ENCODE measurements at places on chromosomes 3 and 15.

GRCh38 chr15:40102897-40103858 lies 5.5 kb downstream of the BMF start:
- peak; percentile 92 for DNase-seq

DNA sequence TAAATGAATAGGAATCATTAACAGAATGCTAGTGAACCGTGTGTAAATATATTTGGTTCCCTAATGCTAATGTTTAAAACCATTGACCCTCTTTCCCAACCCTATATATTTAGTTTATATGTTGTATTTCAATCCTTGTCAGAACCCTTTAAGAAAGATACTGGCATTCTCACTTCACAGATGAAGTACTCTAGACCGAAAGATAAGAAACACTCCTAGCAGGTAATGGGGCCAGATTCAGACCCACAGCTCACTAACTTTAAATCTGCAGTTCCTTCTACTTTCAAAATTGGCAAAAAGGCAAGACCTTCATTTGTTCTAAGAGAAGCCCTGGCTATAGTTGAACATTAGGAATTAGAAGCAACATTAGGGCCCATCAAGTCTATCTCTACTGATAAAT lies 42.3 kb upstream of the TM4SF4 start:
- DNase-seq: no peak

DNA sequence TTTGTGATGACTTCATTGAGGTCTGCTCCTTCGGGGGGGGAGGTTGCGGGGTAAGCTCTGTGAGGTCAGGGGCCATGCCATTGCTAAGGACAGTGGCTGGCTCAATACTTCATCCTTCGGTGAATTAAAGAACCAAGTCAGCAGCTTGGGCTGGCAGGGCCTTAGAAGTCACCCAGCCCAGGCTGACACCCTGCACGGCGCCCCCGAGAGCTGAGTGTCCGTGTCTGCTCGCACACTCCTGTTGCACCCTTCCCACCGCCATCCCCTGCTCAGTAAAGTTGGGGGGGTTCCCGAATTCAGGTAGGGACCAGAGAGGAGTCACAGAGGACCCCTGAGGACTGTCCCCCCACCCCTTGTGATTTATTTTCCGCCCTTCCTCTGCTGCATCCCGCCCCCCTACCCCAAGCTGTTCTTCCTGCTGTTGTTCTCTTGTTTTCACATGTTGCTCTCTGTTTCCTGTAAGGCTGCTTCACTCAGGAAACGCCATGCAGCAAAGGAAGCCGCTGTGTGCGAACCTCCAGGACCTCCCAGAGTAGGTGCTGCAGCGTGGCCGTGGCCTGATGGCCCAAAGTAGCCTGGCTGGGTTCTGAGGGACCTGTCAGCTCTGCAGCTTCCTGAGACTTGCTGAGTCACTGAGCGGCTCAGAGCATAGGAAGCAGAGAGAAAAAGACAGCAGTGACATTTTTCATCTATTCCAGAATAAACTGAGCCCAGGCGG lies 14.4 kb downstream of the EFCC1 start:
- no peak for DNase-seq

DNA sequence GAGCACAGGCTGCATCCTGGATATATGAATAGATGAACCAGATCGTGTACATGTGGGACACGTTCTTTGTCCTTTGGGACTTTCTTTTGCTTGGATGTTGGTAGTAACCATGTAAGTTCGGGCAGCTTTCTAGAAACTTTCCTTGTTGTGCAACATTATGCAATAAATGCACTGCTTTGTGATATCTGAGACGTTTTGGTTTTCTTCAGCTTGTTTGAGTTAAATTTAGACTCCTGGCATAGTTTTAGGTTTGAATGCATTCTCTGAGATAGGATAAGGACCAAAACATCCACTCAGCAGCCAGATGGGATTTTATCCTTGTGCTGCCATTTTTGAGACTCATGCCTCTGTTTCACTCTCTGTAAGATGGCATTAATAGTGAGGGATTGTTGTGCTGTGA lies 158.9 kb downstream of the IGF1R start:
- DNase-seq: no peak

DNA sequence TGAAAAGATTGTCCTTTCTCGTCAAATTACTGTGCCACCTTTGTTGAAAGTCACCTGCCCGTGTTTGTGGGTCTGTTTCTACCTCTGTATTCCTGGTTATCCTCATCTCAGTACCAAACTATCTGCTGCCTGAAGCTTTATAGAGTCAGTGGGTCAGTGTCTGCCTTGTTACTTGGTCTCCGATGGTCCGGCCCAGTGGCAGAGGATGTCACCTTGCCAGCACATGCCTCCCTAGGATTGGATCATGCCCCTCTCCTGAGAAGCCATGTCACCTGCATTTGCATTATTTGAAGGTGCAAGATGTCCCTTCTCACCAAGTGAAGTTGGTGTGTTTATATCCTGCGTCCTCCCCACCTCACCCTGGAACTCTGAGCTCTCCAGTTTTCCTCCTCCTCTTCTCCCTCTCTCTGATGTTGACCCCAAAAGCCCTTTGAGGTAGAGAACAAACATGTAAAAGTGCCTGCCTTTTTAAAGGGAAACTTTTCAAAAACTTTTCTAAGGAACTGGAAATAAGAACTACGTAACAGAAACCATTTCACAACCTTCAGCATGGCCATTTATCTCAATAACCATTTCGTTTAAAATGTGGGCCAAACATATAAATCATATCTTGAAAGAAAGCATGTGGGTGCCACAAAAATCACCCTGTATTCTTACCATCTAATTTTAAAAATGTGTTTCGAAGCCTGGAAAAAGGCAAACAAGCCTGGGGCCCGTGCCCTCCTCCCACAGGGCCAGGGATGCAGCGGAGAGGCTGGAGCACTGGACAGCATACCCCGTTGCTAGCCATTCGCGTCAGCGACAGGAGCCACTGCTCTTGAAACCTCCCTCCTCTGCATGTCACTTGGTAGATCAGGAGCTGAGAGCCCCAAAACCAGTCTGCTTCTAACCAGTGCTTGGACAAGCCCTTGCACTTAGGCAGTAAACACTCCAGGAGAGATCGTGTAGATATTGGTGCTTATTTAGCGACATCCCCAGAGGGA lies 102.1 kb downstream of the VGLL4 start:
- DNase-seq: no peak

- DNase-seq: no peak
Measured at GRCh38 chr3:59286791-59287531, 237.1 kb upstream of the CFAP20DC start.

DNA sequence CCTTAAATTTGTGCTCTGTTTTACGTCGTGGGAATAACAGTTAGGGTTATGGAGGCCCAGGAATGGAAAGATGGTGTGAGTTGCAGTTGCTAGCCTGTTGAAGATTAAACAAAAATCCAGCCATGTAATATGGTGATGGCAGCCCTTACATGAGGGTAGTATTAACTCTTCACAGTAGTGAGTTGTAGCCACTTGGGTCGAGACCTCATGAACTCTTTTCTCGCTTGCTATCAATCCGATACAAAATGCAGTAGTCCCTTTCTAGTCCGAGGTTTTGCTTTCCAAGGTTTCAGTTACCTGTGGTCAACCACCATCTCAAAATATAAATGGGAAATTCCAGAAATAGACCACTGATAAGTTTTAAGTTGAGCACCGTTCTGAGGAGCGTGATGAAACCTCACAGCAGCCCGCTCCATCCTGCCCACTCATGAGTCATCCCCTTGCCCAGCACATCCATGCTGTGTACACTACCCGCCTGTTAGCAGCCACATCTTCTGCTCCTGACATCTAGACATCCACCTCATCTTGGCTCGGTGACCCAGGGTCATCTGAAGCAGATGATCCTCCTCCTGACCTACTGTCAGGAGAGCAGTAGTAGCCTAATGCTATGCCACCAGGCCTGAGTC lies 177.9 kb downstream of the CDIN1 start:
- no peak for DNase-seq

DNA sequence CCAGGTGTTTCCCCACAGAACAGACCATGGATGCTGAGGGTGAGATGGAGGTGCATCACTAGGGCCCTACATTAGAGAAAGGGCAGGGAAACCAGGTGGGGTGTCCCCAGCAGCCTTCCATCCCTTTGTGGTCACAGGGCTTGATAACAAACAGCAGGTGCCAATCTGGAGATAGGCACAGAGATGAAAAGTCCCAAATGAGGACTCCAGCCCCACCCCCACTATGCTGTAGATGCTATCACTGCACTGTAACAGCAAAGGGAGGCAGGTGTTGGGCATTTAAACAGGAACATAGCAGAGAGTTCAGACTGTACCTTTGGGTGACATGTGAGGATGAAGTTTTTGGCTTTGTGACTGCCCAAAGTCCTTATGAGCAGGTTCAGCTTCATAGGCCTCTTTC lies 21.4 kb downstream of the IL20RB start:
- no peak for DNase-seq

DNA sequence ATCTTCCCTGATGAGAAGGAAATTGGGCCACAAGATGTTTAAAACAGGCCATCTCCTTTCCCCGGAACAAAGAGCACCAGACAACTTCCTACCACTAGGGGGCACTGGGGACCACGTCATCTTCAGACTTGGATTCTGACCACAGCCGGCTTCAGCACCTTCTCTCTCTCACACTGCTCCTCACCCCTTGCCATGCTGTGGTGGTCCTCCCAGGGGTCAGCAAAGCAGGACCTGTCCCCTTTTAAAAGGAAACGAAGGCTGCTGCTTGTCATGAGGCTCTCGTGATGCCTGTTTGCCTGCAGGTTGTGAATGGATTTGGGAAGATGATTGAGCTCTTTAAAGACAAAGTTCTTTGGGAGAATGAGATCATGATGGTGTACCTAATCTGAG lies 16.2 kb downstream of the RFT1 start:
- peak; percentile 83 for DNase-seq

GRCh38 chr3:24237971-24238706 lies 256.5 kb downstream of the THRB start:
- DNase-seq: peak; percentile 74

GRCh38 chr3:151168269-151169094 lies 34.5 kb downstream of the GPR171 start:
- peak; percentile 50 for DNase-seq

DNA sequence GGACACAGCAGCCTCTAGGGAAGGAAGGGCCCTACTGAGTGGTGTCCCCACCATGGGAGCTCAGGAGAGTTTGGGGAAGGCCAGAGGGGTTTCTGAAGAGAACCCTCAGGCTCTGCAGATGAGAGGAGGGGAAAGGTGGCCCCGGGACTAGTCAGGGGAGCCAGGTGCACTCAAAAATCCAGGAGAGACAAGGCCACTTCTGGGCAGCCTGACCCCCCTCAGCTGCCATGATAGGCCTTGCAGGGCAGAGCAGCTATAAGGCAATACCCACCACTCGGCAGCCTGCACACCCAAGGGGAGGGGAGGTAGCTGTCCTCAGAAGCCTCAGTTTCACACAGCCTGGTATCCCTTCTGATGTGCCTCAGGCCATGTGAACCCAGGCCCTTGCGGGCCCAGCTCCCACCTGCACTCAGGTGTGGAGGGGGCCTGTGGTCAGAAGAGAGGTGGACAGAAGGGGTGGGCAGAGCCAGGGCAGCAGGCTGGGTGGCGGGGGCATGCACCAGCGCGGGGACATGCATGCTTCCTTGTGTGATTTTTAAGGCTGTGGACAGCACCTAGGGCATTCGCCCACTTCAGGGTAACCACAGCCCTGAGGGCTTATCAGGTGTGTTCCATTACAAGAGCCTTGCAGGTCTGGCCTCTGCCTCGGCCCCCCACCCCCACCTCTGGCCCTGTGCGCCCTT lies 34.6 kb downstream of the SRPRB start:
- no peak for DNase-seq

DNA sequence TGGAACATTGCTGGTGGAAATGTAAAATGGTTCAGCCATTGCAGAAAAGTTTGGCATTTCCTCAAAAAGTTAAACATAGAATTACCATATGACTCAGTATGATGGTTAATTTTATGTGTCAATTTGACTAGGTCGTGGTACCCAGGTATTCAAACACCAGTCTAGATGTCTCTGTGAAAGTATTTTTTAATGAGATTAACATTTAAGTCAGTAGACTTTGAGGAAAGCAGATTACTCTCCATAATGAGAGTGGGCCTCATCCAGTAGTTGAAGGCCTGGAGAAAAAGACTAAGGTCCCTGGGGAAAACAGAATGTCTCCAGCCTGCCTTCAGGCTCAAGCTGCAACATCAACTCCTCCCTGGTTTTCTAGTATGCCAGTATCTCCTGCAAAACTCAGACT lies 42.3 kb upstream of the TMEM87A start:
- no peak for DNase-seq

DNA sequence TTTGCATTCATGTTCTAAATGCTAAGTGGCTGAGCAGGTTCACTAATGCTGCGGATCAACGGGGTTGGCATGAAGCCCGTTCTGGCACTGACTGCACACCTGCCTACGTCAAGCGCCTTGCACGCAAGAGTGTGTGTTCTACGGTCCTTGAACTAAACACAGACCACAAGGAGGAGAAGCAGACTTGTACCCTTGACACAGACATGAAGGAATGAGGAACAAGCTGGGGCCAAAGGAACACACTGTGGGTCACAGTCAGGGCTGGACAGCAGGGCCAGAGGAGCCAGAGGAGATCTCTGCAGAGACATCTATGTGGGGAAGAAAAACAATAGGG lies 48.0 kb upstream of the LDHAL6B start:
- no peak for DNase-seq

DNA sequence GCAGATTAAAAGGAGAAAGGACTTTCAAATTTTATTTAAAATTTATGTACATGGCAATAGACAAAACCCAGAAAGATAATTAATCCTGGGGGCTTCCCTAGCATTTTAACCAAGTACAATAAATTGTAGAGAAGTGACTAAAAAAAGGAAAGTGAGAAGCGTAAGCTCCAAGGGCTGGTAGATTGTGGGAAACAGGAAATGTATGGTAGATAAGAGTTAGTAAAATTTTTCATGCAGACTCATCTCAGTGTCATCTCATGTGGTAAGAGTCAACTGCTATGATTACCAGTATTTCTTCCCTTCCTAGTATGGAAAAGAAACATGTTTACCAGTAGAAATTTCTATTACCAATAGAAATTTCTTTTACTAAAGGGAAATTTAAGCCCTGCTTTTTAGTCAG lies 464.3 kb upstream of the AGTR1 start:
- DNase-seq: no peak

DNA sequence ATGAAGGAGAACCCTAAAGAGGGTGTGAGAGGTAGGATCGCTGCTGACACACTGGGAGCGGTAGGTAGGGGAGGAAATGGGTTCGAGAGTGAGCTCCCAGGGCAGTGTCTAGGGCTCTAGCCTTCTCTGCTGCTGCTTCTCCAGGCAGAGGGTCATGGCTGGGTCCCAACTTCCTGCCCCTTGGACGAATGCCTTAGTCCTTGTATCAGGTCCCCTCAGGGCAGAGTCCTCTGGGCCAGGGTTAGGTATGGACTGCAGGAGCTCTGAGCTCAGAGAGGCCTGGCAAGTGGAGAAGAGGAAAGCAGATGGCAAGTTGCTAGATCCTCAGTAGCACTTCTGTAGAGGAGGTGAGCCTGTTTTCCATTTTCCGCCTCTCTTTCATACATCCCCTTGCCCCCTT lies 2.9 kb downstream of the CORO2B start:
- no peak for DNase-seq

DNA sequence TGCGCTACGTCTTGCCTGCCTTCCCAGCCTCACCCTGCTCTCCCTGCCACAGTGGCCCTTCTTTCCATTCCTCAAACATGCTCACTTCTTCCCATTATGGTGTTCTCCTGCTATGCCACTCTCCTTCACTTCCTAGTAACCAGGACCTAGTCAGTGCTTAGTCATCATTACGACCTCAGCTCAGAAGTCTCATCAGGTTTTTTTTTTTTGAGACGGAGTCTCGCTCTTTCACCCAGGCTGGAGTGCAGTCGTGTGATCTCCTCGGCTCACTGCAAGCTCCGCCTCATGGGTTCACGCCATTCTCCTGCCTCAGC lies 149.5 kb downstream of the GREM1 start:
- peak; percentile 33 for DNase-seq

Data from ELF-1 (cell line).